LHCN-M2 (cell line): ENCODE measurements at places on chromosomes 12 and 14. TPM values are rescaled to one million over a fixed set of nuclear protein-coding genes. Genes with fewer than 3 reads are reported as not detected.

GRCh38 chr12:47980197-47980596 lies 16.8 kb downstream of the TMEM106C start:
- DNase-seq: no peak

- no peak for DNase-seq
Observed at GRCh38 chr12:42921741-42922504, 332.4 kb upstream of the PRICKLE1 start.

- DNase-seq: no peak
Observed at GRCh38 chr12:94762943-94763342, 112.6 kb upstream of the TMCC3 start.

PDE3A gene
- total RNA-seq: 0.06 TPM in 1 of 2 replicates, not detected in the other

GRCh38 chr12:132323171-132324010 lies 6.0 kb downstream of the GALNT9 start:
- no peak for DNase-seq

SLC25A47 gene
- total RNA-seq: not detected in 2 replicates

DNA sequence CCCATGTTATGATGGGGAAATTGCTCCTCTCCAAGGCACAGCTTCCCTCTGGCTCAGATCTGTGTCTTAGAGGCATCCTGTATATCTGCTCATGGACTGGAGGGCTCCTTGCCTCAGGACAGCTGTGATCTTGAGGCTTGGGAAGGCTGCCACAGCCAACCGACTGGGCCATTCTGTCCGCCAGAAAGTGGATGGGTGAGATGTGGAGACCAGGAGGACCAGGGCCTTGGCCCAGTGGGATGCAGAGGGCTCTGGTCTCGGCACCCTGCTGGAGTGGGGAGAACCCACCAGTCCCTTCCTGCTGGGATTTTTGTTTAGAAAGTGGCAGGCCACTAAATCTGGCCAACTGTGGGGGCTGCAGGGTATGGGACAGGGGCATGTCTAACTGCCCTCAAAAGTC lies 148.6 kb downstream of the CALM1 start:
- no peak for DNase-seq

DNA sequence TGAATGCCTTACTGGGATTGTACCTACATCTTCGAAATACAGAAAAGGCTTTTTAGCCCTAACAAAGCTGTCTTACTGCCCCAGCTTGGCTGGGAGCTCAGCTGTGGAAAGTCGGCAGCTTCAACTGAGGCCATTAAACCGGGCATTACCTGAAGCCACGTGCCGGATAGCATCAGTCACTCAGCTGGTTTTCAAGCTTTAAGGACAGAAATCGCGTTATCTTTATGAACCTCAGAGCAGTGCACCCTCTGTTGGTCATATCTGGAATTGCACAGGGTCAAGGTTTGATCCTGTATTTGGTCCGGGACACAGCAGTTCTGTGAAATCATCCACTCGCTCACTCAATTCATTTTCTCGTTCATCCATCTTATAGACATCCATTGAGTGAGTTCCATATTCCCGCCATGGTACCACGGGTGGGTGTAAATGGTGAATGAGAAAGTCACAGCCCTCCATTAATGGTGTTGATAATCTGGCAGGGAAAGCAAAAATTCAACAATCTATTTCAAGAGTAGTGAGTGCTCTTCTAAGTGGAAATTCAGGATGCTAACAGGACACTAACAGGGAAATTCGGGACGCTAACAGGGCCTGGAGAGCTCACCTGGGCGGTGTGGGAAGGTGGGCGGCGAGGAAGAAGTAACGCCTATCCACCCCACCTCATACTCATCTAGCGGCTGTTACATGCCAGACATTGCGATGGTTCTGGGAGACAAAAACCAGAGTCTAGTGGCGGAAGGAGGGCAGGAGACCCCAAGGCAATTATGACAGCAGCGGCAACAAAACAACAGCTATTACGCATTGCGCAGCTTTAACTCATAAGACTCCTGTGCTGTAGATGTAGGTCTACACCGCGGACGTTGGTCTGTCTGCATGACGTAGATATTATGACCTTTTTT lies 60.6 kb upstream of the TCL1A start:
- peak; percentile 41 for DNase-seq

DNA sequence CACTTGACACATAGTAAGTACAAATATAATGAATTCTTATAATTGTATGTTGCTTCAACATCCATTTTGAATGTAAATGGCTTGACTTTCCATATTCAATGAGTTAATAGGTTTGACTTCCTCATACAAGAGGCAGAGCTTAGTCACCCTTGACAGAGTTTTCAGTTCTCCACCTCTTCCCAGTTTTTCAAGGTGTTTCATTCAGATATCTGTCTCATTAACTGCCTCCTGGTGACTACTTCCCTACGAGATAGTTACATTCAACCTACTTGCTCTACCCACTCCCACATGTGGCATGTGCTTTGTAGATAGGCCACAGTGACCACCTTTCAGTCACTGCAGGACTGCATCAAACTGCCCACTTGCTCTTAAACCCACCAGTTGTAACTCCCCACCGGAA lies 60.0 kb downstream of the MYF5 start:
- no peak for DNase-seq

- peak; percentile 10 for DNase-seq
Observed at GRCh38 chr12:85155791-85156190, 119.6 kb downstream of the LRRIQ1 start.

DNA sequence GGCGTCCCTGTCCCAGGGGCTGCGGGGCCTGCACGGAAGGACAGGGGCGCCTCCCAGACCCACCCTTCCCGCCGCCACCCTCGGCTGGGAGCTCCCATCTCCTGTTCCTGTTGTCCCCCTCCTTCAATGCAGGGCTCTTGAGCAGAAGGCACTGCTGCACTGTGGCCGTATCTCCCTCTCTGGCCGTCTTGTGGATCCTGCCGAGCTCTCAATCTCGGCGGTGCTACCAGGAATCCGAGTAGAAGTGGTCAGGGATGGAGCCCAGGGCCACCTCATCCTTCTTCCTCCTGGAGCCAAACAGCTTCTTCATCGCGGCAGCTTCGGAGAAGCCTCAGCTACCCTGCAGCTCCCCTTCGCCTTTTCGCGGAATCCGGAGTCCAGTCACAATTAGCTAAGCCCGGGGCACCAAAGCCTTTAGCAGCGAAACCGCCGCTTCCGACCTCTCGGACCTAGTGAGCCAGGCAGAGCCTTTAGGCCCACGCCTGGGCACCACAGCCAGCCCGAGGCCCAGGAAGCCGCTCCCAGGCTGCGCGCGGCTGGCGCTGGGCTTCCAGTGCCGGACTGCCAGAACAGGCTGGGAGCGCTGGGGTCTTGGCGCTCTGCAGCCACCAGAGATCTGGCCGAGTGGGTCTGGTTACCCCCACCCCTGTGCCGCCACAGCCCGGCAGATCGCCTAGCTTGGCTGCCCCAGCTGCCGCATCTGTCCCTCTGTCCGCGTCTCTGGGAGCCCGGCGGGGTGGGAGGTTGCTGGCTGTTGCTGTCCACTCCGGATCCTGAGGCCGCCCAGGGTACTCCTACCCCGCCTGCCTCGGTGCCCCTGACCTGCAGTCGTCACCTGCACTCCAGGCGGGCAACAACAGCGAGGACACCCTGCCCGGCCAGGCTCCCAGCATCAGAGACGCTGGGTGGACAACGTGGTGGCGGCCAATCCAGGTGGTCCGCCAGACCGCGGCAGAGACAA lies 69.1 kb downstream of the ASCL4 start:
- DNase-seq: no peak

HCAR1 gene
- not detected in 2 replicates for total RNA-seq

- no peak for DNase-seq
Observed at GRCh38 chr14:99280066-99280731, 8.2 kb upstream of the BCL11B start.

GRCh38 chr14:54133896-54134295 lies 177.3 kb upstream of the BMP4 start:
- DNase-seq: peak; percentile 27

DNA sequence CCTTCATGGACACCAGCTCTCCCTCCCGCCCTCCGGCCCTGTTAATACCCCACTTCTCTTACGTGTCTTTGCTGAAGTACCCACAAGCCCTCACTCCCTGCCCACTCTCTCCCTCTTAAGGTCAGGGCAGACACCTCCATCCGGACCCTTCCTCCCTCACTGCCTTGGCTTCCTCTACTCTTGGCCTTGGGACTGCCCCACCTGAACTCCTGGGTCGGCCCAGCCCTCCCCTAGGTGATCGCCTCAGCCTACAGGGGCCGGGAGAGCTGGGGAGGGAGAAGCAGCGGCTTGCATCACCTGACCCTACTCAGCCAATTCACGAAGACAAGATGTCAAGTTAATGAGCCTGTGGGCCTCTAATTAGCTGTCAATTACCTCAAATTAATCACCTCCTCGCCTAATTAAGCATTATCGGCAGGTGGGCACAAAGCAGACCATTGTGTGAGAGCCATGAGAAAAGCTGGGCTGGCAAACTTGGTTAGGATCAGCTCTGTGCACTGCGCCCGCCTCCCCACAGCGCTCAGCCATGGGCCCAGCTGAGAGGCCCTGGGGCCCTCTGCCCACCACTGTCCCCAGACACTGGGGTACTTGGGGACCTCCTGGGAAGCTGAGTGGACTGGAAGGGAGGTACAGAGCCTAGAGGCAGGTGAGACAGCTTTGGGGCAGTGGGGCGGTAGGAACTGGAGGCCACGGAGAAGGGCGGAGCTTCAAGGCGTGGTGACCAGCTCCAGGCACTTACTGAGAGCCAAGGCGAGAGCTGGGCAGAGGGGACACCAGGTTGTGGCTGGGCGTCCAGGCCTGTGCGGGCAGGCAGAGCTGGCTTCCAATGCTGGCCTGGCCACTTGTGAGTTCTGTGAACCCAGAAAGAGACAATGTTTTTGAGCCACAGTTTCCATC lies 25.1 kb upstream of the VSX2 start:
- no peak for DNase-seq

- DNase-seq: no peak
Observed at GRCh38 chr14:33796356-33796755, 154.5 kb downstream of the EGLN3 start.

ANGEL1 gene
- 9.5 and 10.7 TPM in 2 replicates for total RNA-seq
